AG20443 (cell line): ENCODE measurements at places on chromosomes 16 and 17.

DNA sequence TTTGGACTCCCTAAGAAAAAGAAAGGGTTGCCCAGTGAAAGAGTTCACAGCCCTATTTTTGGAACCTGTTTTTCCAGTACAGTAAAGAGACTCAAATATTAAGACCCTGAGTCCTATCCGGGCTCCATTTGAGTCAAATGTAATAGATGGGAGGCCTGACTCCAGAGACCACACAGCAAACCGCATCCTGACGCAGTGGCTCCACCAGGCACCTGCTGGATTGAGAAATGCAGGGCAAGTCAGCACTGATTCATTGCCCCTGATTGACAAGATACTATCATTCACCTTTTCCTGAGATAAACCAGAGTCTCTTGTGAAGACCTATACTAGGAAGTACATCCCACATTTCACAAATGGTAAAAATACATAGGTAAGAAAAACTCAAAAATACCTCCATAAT lies 715.7 kb upstream of the SOX9 start:
- DNase-seq = no peak

- no peak for DNase-seq
Observed at GRCh38 chr17:75317671-75318070, 28.4 kb upstream of the SLC25A19 start.

GRCh38 chr16:6189216-6189615 lies 1091.6 kb upstream of the EEF2KMT start:
- no peak for DNase-seq

GRCh38 chr17:49436174-49436573 lies 21.5 kb upstream of the PHB1 start:
- no peak for DNase-seq
